ENCODE measurements at places on chromosomes 11 and 22.
A peak's percentile ranks its signal among the peaks of the same experiment; 100 is the strongest.

DNA sequence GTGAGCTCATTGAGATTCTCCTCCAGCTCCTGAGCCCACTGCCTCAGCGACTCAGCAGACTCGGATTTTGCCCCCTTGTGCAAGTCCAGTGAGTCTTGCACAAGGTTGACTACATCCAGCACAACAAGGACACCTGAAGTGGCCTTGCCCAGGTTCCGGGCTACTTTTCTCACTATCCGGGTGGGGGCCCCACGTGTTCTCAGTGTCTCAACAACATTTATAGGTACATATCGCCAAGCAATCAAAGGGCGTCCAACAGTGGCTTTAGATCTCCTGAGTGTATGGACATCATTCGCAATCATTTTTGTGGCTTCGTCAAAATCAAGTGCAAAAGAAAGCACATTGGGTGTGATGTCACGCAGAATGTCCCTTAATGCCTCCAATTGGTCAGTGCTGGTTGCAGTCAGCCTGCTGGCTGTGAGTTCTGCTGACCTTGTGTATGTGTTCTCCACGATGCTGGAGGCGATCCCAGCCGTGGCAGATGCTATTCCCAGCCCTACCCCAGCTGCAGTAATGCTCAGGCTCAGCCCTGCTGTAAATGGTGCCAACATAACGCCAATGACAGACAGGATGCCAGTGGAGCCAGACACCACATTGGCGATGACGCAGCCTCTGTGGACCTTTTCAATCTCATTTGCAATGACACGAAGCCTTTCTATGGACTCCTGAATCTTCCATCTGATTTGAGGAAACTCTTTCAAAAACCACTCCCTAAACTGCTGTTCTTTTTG is 10.3 kb downstream of the APOL4 start:
- no peak for DNase-seq

GRCh38 chr11:86442420-86442819 is 67.7 kb downstream of the CCDC81 start:
- no peak for DNase-seq

- DNase-seq, result peak; percentile 87
These were observed 737 bp upstream of the STIP1 start for GRCh38 chr11:64185175-64185692.

DNA sequence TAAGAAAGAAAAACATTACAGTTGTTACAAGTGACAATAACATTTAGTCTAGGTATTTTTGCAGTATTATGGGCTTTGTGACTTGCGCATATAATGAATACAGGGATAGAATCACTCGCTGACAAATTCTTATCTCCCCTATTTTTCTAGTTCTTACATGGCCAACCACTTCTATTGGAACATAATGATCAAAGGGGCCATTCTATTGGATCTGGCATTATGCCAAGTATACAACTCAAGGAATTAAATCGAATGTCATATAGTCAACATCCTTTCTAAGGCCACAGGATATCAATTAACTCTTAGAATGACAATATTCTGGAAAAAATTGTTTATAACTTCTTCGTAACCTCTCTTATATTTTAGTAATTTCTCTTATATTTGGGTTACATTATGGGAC is 272.0 kb downstream of the TTC28 start:
- DNase-seq, result no peak

- DNase-seq, result no peak
These were observed 5.5 kb downstream of the ADM start for GRCh38 chr11:10310301-10310841.

- DNase-seq, result peak; percentile 45
These were observed at the start of gene ZNF70 for GRCh38 chr22:23750714-23751440. Gene ZNF70, minus strand, starts transcription at chr22:23751112. Its CDS starts 5,972 bp downstream, at chr22:23745140.

- no peak for DNase-seq
These were observed 32.5 kb downstream of the ABCC8 start for GRCh38 chr11:17443926-17444690.

Data from SW 1271 (cell line).